ENCODE measurements at places on chromosomes 4 and X.

DNA sequence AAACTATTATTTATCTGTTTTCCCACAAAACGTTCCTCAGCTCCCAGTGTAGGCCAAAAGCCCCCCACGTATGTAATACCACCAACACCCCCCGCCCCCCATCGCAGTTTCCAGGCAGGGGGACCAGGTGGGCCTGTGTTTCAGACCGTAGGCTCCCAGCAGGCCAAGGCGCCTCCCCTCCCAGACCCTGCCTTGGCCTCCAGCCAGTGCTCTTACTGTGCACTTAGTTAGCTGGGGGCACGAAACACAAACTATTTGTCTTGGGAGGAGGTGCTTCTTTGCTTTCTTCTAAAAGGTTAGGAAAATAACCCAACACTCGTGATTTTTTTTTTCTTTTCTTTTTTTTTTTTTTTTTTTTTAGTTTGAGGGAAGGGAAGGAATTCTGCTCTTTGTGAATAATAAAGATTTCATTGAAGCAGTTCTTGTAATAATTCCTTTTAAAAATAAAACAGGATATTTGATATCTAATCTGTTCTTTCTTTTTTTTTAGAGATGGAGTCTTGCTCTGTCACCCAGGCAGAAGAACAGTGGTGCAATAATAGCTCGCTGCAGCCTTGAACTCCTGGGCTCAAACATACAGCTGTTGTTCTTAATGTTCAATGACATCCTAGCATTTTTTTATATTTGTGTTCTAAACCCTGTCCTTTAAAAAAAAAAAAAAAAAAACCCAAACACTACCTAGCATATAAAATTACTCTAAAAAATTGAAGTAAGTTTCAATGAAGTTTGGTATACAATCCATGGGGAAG, 83.0 kb upstream of the CLDN34 start:
- DNase-seq, result no peak

DNA sequence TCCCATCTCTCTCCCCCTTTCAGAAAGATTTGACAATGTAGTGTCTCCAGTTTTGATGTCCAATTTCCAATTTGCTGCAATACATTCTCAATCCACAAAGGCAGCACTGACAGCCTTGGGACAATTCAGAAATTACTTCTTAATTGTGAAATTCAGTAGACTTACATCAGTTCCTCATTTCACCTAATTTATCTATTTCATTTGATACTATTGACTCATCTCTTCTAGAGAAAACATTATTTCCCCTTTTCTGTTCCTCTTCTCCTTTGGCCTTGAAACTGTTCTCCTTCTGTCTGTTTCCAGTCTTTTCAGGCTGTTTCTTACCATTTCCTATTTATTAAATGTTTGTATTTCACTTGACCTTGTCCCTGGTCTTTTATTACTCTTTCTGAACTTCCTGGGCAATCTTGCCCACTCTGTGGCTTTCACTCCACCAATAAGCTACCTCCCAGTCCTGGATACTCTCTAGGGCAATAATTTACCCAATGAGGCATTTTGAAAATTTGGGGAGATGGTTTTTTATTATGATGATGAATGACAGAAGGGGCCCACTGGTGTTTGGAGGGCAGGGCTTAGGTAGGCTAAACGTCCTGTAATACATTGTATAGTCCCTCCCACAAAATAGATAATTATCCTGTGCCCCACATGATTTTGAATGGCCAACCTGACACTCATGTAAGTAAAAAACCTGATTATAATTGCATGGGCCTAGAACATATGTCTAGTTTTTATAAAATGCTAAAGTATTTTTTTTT, 498.0 kb upstream of the BOD1L1 start:
- no peak for DNase-seq

DNA sequence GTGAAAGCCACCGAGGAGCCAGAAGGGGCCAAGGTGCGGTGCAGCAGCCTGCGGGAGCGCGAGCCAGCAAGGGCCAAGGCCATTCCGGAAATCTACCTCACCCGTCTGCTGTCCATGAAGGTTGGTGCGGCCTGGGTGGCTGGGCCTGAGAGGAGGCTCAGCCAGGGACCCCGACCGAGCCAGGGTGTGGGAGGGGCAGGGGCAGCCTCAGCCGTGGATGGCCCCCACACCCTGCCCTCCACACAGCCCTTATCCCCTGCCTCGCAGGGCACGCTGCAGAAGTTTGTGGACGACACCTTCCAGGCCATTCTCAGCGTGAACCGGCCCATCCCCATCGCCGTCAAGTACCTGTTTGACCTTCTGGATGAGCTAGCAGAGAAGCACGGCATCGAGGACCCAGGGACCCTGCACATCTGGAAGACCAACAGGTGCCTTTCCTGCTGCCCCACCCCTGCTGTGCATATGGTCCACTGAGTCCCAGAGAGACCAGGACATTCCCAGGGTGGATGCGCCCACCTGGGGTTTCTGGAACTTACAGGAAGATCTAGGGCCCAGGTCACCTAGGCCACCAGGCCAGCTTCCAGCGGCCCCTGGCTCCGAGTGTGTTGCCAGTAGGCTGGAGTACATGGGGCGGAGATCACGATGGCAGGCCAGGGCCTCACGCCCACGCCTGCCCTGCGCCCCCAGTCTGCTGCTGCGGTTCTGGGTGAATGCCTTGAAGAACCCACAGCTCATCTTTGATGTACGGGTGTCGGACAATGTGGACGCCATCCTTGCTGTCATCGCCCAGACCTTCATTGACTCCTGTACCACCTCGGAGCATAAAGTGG, 3.4 kb upstream of the SRPK3 start:
- DNase-seq, result no peak

DNA sequence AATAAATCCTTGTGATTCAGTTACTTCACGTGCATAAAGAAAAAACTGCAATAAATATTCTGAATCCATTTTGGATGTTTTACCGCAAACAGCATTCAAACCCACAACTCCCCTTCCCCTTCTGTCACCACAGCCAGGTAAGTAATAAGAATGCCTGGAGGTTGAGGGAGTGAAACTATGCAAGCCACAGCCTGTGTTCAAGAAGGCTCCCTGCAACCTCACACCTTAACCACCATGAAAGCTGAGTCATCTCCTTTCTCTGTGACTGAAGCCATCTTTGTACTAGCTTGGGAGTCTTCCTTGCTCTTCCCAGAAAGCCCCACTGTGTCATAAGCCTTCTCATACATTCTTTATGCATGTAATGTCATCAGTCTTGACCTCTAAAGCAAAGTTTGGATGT, 297.0 kb upstream of the PUDP start:
- no peak for DNase-seq

- no peak for DNase-seq
Measured at GRCh38 chr4:87982036-87982435, 6.5 kb downstream of the SPP1 start.

- no peak for DNase-seq
Measured at GRCh38 chr4:133137571-133137970, 11.5 kb upstream of the PCDH10 start.

DNA sequence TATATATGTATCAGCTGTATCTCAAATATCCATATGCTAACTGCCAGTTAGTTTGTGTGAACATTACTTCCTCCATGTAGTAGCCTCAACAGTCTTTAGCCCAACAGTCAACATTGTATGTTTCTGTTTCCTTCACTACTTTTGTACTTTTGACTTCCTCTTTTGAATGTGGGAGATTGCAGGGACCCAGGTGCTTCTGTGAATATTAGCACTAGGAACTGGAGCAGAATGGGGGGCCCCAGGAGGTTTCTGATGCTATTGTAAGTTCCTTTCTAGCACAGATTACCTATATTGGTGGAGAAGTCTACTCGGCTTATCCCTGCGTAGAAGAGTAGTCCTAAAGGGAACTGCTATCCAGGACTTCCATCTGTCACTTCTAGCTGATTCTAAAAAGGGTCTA, 2.3 kb downstream of the PLAC8 start:
- DNase-seq, result no peak

DNA sequence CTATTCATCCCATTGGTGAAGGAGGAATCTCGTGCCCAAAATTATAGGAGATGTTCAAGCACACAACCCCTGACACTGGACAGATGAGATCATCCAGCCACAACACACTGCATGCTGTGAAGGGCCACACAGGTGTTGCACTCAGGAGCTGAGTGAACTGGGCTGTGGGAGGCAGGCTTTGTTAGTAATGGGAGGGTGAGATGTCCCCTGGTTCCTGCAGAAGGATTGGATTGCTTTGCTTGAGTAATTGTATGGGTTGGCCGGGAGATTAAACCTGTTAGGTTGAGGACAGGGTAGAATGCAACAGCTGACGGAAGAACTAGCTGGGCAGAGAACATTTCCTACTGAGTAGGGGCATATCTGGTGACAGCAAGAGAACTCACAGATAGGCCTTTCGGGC, 152.2 kb downstream of the TACR3 start:
- no peak for DNase-seq

- DNase-seq, result no peak
Measured at GRCh38 chr4:165767671-165768070, 105.4 kb upstream of the TLL1 start.
